OCI-LY7 (cell line): ENCODE measurements at places on chromosomes 5 and 9. TPM values are rescaled to one million over a fixed set of nuclear protein-coding genes. Genes with fewer than 3 reads are reported as not detected.

The NR6A1 gene
- total RNA-seq: 21.7 and 23.0 TPM in 2 replicates

The NR4A3 gene
- total RNA-seq: 0.46 and 0.74 TPM in 2 replicates

The PDE8B gene
- 0.21 and 0.50 TPM in 2 replicates for total RNA-seq

The IL3 gene
- total RNA-seq: not detected in 2 replicates

The PAEP gene
- total RNA-seq: not detected in 2 replicates

The IL4 gene
- not detected in 2 replicates for total RNA-seq

The SPINK5 gene
- total RNA-seq: not detected in 2 replicates

The CARD9 gene
- 1.7 and 2.1 TPM in 2 replicates for total RNA-seq

The PTGR1 gene
- total RNA-seq: not detected in 2 replicates

The FCN1 gene
- total RNA-seq: 0.30 and 0.42 TPM in 2 replicates

The FAM240B gene
- total RNA-seq: not detected in 2 replicates

The GPRIN1 gene
- total RNA-seq: 4.5 and 5.3 TPM in 2 replicates

The ENTREP1 gene
- total RNA-seq: not detected in 2 replicates

The IL9 gene
- not detected in 2 replicates for total RNA-seq

The MUSK gene
- not detected in 2 replicates for total RNA-seq

The GCNT4 gene
- not detected in 2 replicates for total RNA-seq

The SAPCD2 gene
- total RNA-seq: 51.4 and 57.2 TPM in 2 replicates

The PLEKHG4B gene
- 0.30 and 0.31 TPM in 2 replicates for total RNA-seq

The FAM153A gene
- total RNA-seq: 3.6 and 4.7 TPM in 2 replicates

The MYOT gene
- total RNA-seq: not detected in 2 replicates

The RNF183 gene
- total RNA-seq: not detected in 2 replicates

The BTNL3 gene
- not detected in 2 replicates for total RNA-seq

The KIAA0825 gene
- 0.09 and 0.19 TPM in 2 replicates for total RNA-seq

The CAPSL gene
- total RNA-seq: not detected in 2 replicates

The XPA gene
- 13.7 and 15.7 TPM in 2 replicates for total RNA-seq

The LCN1 gene
- not detected in 2 replicates for total RNA-seq

The ZNF608 gene
- total RNA-seq: 58.8 and 61.4 TPM in 2 replicates

The ISCA1 gene
- total RNA-seq: 24.0 and 26.1 TPM in 2 replicates

The XRCC4 gene
- 23.3 and 24.3 TPM in 2 replicates for total RNA-seq

The PURA gene
- 19.0 and 20.7 TPM in 2 replicates for total RNA-seq

The MVB12B gene
- total RNA-seq: 0.53 and 1.3 TPM in 2 replicates

The RORB gene
- not detected in 2 replicates for total RNA-seq

The ADAMTSL1 gene
- total RNA-seq: not detected in 2 replicates

The RGS7BP gene
- not detected in 2 replicates for total RNA-seq
